ENCODE measurements at places on chromosomes 2 and 18. TPM values are rescaled to one million over a fixed set of nuclear protein-coding genes. Genes with fewer than 3 reads are reported as not detected.

RNF149 gene
- 90.1 TPM for total RNA-seq

GULP1 gene
- not detected for total RNA-seq

GAL3ST2 gene
- 0.43 TPM for total RNA-seq

KYNU gene
- 0.14 TPM for total RNA-seq

FSIP2 gene
- 0.36 TPM for total RNA-seq

MROH2A gene
- not detected for total RNA-seq

TMEM37 gene
- total RNA-seq = not detected
